Stimulated activated CD4-positive, alpha-beta T cell treated with anti-CD3 and anti-CD28 coated beads, Interleukin-1b, Interleukin-23, amount 100 ng/mL, for 1 hour (primary cell): ENCODE measurements at places on chromosomes 3 and 15.

GRCh38 chr3:171293142-171293782 lies 166.9 kb downstream of the TNIK start:
- no peak for DNase-seq

DNA sequence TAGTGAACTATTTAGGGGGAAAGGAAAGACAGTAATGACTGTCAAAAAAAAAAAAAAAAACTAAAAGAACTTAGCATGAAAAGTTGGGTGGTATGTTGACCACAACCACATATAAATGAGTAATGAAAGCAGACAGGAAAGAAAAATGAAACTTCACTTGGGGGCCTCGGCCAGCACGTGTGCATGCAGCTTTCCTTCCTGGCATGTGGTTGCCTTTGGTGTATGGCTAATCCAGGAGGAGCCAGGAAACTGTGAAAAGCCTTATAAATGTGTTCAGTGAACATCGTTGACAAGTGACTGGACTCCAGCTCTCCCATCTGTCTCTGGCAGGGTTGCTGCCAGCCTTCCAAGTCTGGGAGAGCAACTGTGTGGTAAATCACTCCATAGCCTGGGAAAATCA lies 195.1 kb downstream of the DTWD1 start:
- DNase-seq = no peak

- DNase-seq = peak; percentile 39
Observed at GRCh38 chr15:89760303-89761008, 9.4 kb upstream of the MESP1 start.

- no peak for DNase-seq
Observed at GRCh38 chr3:188421151-188421821, 267.3 kb downstream of the LPP start.

- no peak for DNase-seq
Observed at GRCh38 chr3:120864541-120864940, 43.5 kb upstream of the STXBP5L start.

DNA sequence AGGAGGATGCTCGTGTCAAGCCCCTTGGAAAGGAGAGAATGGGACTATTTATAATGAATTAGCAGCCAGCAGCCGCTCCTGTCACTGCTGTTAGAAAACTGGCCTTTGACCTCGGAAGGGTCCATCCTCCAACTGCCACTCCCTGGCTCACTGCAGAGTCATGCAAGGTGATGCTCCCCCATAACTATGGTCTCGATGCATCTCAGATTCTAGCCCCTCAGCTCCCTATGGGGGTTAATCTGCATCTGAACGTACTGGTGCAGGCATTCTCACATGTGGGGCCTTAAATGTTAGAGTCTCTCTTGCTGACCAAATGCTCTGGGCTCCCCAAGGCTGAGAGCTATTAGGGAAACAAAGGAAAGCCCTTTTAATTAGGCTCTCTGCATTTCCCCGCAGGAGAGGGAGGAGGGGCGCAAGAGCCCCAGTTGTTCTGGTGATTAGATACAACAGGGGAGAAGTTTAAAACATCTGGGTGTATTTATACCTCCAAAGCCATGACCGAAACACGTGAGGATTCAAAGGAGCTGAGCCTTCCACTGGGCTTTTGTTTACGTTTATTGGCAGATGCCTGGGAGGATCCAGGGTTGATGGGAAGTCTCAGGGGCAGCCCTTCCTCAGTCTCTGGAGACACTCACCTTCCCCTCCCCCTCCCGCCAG lies 182.5 kb downstream of the OPA1 start:
- no peak for DNase-seq
